Right cardiac atrium (tissue), 5 donors: ENCODE measurements at places on chromosomes 6 and 20. TPM values are rescaled to one million over a fixed set of nuclear protein-coding genes. Genes with fewer than 3 reads are reported as not detected.

DNA sequence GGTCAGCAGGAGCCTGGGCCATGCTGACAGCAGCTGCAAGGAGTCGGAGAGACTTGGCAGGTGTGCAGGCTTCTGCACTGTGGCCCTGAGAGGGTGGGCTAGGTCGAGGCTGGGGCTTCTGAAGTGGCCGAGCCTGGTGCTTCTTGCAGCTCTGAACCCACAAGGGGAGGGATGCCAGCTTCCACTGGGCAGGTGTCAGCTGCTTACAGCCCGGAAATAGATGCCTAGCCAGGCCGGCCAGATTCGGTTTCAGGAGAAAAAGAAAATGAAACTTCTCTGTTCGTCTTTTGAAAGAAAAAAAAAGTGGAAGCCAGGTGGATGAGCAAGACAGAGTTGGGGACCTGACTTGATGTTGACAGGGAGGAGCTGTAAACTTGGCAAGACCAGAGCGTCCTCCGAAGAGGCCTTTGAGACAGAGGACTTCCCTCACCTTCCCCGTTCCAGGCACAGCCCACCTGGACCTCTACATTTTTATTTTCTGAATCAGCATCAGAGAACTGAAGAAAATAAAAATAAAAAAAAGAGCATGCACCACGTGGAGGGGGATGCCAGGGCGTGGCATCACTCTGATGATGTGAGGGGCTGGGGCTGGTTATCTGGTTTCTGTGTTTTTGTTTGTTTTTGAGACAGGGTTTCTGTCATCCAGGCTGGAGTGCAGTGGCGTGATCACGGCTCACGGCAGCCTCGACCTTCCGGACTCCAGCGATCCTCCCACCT lies at the start of gene ZBP1:
ZBP1 (minus strand) TSS at position 153 of the 717 bp plus-strand sequence; CDS start at position 22, 131 bp downstream.
- no peak for DNase-seq

DNA sequence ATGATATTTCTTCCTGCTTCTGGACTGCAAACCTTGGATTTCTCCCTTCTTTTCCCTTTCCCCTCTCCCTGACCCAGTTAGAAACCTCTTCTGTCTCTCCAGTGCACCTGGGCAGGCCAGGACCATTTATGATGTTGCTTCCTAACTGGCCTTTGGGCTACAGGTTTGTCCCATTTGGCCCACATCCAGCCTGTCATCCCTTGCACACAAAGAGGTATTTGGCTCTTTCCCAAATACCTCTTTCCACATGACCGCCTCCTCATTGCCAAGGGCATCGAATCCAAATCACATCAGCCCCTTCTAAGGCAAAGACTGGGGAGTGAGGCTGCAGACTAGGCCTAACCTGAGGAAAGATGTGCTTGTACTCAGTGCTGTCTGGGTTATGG lies 13.6 kb downstream of the FGD2 start:
- DNase-seq = peak; percentile 6

GRCh38 chr6:45743028-45743615 lies 272.5 kb downstream of the CLIC5 start:
- no peak for DNase-seq

DNA sequence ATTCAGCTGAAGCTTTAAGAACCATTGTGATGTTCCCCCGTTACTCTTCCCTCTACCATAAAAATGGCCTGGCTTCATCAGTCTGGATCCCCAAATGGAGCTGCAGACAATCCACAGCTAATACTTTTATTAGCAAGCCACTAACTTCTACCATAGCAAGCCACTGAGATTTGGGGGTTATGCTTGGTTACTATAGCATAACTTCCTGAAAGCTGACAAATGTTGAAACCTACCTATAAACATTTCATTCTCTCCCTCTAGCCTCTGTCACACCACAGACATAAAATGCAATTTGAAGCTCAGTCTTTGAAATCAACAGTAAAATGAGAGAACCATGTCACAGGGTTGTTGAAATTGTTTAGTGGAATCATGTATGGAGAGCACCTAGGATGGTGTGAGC lies 3.0 kb upstream of the HTR1E start:
- no peak for DNase-seq

GRCh38 chr20:55014766-55015165 lies 539.4 kb downstream of the DOK5 start:
- no peak for DNase-seq

- DNase-seq = no peak
These were observed 15.4 kb upstream of the BTBD3 start for GRCh38 chr20:11902285-11902697.

- no peak for DNase-seq
These were observed 81.0 kb downstream of the AKAP7 start for GRCh38 chr6:131216246-131216645.

DNA sequence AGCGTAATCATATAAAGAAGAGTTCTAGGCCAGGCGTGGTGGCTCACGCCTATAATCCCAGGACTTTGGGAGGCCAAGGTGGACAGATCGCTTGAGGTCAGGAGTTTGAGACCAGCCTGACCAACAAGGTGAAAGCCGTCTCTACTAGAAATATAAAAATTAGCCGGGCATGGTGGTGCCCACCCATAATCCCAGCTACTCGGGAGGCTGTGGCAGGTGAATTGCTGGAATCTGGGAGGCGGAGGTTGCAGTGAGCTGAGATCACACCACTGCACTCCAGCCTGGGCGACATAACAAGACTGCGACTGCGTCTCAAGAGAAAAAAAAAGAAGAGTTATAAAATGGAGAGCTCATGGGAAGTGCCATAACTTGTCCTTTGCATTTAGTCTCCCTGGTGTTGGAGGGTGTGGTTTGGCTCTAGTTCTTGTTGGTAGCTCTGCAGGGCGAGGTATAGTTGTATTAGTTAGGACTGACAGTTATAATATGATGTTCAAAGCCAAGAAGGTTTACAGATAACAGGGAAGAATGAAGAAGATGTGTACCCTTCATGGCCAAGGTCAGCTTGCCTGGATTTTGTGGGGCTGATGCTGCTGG lies 54.8 kb downstream of the UTRN start:
- no peak for DNase-seq

GRCh38 chr6:149380523-149380922 lies 19.5 kb upstream of the SUMO4 start:
- no peak for DNase-seq

- DNase-seq = peak; percentile 36
These were observed 24.5 kb downstream of the ILRUN start for GRCh38 chr6:34671801-34672656.

GRCh38 chr6:68194846-68195478 lies 440.1 kb upstream of the ADGRB3 start:
- no peak for DNase-seq

- no peak for DNase-seq
These were observed 113.7 kb upstream of the LOC128125822 start for GRCh38 chr6:63458480-63459115.

GRCh38 chr6:111230351-111231089 lies 143.2 kb downstream of the SLC16A10 start:
- DNase-seq = no peak

DNA sequence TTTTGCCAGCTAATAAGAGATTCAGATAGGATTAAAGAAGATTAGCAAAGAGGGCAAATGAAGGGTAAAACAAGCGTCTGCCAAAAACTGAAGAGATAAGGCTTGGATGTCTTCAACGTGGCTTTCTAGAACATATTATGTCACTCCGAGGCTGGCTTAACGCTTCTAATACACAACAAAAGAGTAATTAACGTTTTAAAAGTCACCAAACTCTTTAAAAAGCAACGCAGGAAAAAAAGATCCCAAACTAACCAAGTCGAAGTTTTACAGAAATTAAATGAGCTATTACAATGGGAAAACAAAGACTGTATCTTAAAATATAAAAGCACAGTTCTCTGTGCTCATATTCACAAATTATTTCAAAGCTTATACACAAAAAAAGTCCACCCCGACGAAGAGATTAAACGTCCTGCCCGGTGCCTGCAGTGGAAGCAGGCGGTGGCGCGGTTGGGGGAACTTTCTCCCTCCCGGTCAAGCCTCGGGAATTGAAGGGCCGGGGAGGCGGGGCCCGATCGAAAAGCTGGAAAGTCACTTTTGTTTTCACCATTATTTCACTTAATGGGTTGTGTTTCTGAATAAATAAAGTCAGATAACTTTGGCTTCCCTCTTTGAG lies 1.2 kb downstream of the MAK start:
- DNase-seq = peak; percentile 75

- no peak for DNase-seq
These were observed 84.2 kb downstream of the MRPL14 start for GRCh38 chr6:44042989-44043478.

DNA sequence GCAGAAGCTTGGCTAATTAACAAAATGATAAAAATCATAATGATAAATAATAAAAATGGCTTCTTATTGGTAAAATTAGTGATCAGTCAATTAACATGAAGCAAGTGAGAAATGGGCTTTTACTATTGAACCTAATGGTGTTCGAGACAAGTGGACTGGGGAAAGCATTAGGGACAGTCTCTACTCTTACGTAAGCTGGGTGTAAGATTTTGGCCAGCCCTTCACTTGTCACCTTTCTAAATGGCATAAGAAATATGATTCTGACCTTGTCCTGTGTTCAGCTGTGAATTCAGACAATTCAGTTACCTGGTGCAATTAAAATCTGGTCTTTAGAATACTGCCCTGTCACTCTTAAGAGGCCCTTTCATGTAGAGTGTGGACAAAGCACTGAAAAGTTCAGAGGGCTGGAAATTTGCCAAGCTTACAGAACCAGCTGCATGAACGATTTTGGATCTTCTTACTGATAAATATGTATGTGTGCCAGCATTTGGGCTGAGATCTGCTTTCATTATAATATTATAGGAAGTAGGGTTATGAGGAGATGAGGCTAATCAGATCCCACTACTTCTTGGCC lies 115.9 kb downstream of the QRSL1 start:
- DNase-seq = no peak

DNA sequence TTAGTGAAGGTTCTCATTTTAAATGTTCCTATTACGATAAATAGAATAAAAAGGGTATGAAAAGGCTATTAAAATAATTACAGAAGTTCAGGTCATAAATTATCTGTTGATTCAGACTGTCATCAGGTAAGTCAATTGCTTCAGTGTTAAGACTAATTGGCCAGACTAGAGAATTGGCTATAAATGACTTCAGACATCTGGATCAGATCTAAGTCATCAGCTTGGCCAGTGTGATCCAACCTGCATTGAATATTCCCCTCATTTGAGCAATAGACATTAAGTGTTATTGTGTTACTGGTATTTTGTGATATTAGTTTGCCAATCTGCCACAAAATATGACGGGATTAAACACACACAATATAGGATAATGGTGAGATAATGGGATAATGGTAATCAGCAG lies 377.6 kb upstream of the CITED2 start:
- DNase-seq = no peak

DNA sequence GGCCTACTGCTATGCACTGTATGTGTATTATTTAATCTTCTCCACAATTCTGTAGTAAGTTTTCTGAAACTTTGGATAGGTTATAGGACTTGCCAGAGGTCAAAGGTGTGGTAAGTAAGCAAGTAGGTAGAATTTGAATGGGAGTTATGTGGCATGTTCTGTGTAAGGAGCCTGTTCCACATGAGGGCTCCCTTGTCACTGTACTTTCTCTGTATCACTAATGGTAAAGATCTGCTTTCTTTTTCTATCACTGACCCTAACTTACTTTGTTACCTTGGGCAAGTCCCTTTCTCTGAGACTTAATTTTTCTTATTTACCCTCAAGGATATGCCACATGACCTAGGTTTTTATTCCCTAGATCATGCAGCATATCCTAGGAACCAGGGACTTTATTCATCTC lies 50.3 kb downstream of the EIF2S2 start:
- no peak for DNase-seq

GRCh38 chr6:31407699-31408098 lies 4.3 kb downstream of the MICA start:
- DNase-seq = no peak

GRCh38 chr20:59604741-59605600 lies 631 bp downstream of the PHACTR3 start:
- no peak for DNase-seq

GRCh38 chr6:71038711-71039344 lies 82.0 kb upstream of the B3GAT2 start:
- DNase-seq = no peak

DNA sequence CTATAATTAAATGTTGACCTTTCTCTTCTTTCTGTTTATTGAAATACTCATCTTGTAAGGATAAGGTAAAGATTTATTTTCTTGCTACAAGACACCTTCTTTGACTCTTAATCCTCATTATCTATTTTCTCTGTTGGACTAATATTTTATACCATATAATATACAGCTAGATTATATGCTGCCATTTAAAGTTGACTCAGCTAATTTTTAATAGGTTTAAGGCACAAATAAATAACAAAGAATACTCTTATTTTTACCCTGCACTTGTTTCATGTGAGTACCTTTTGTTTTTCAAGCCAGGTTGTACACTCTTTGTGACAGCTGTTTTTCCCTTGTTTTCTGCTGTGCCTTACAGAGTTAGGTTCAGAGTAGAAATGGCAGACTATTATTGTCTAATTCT lies 83.9 kb upstream of the ASCC3 start:
- DNase-seq = no peak

Gene SLC22A1
- polyA plus RNA-seq = 0.27 TPM

Gene DEF6
- polyA plus RNA-seq = 1.3 TPM

Gene CAPN11
- 0.27 TPM for polyA plus RNA-seq

Gene MLN
- not detected for polyA plus RNA-seq

Gene BHLHE23
- not detected for polyA plus RNA-seq

Gene AKAP7
- 9.3 TPM for polyA plus RNA-seq

Gene RIPOR2
- polyA plus RNA-seq = 0.59 TPM

Gene PPP1R16B
- 4.9 TPM for polyA plus RNA-seq

Gene CENPQ
- 6.5 TPM for polyA plus RNA-seq

Gene LY6G6F
- polyA plus RNA-seq = not detected

Gene RFX6
- not detected for polyA plus RNA-seq

Gene LMBRD1
- polyA plus RNA-seq = 51.5 TPM

Gene EFCAB8
- not detected for polyA plus RNA-seq
